ENCODE measurements at places on chromosomes 5 and 9.

DNA sequence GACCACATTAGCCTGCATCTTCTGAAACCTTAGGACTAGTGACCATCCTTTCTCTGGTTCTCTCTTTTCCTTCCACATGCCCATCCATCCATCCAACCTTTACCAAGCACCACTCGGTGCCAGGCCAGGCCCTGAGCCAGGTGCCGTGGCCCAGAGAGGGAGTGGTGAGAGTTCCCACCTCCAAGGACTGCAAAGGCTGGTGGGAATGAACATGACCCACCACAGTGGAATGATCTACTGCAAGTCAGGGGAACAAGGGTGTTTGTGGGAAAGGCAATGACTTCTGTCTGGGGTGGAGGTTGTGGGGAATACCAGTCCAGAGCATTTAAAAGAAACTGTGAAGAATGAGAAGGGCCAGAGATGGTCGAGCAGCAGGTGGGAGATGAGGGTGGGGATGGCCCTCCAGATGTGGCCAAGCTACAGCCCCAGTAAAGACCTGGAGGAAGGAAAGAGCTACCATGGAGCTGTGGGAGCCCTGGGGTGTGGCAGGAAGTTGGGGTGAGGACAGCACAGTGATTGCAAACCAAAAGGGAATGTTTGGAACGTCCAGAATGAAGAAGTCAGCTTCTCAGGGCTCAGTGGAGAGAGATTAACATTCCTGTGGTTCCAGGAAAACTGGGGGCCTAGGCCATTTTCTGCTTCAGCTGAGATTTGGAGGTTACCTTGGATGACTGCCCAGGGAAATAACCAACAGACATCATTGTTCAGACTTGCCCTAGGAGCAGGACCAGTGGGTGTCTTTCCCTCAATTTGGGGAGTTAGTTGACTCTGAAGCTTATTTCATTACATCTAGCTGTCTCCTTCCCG, 30.7 kb upstream of the CORO2A start:
- DNase-seq: no peak

DNA sequence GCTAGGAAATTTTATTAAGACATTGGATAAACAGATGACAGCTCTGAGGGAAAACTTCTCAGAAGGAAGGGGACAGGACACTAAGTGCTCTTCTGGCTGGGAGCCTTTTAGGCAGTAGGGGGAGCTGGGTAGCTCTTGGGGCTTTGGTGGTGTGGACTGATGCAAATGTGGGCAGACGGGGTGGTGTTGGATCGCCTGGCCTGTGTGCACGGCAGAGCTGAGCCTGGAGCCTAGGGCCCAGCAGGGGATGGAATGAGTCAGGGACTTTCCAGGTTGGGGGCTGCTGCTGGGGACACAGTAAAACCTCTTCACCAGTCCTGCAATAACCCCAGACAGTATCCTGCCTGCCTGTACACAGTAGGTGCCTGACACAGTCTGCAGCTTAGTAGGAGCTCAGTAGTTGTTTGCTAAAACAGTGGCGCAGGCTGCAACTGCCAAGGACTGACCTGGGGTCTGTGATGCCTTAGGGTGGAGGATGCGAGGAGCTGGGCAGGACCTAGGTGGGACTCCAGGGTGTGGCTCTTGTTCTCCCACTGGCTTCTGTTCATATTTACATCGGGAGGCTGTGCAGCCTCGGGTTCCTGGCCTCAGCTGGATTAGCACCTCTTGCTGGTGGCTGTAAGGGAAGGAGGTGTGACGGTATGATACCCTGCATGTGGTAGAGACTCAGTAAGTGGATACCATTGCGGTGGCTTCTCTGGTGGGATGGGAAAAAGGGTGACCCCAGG, 83.8 kb downstream of the DAB2IP start:
- no peak for DNase-seq

DNA sequence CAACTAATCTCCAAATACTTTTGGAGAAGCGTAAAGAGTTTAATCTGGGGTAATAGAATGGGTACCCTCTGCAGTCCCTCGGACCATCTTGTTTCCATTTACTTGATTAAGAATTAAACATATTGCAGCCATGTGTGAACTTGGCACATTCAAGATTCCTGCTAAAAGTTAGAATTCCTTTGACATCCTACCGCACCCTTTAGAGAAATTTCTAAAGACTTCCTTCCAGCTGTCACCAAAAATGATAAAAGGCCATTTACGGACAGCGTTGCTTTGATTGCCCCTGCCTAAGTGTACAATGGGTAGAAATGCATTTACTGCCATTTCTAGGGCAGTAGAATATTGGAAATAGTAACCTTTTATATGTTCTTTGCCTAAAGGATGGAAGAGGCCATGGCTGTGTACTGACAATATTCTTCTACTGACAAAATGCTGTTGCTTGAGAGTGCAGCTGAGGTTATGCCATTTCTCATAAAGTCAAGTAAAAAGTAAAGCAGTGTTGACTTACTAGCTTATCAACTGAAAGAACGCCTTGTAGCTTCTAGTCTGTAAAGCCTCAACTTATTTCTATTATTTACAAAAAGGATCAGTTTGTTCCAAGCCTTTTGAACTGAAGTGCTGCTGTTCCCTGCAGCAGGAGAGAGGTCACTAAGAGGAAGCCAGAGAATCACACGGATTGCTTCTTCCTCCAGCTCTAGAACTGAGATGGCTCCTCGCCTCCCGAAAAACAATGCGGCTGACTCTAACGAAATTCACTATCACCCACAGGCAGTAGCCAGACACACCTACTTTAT, 139.8 kb upstream of the BASP1 start:
- no peak for DNase-seq

GRCh38 chr9:123550797-123551196, 194.8 kb downstream of the CRB2 start:
- no peak for DNase-seq

GRCh38 chr9:127812936-127813675, 10.4 kb downstream of the FPGS start:
- DNase-seq: no peak

DNA sequence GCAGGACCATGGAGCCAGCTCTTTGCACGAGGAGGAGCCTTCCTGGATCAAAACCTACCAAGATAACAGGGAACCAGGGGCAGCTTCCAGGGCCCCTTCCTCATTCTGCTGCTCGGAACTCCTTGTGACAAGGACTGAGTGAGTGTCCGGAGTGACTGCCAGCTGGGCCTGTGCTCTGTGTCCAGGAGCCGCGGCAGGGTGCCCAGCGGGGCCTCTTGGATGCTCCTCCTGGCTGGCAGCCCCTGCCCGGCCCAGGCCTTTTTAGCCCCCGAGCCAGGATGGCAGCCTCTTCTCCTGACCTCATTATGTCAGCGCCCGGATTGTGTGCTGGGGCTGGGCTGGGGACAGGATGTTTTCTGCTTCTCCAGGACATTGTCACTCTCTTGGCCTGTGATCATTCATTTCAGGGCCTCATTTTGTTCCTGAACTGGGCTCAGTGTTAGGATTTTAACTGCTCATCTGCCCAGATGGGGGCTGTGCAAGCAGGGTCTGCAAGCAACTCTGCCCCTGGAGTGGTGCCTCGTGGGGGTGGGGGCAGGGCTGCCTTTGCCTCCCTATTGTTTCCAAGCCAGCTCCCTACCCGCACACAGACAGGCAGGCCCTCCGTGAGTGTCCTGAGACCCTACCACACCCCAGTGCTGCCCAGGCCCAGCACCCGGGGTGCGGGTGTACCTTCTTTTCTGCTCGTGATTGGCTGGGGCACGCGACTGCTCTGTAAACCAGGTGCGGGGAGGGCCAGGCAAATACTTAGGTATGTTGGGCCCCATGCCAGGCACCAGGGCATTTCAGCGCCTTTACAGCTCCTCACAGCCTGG, 161.6 kb downstream of the COL23A1 start:
- no peak for DNase-seq

- no peak for DNase-seq
Measured at GRCh38 chr5:120447706-120448239, 16.3 kb upstream of the PRR16 start.

DNA sequence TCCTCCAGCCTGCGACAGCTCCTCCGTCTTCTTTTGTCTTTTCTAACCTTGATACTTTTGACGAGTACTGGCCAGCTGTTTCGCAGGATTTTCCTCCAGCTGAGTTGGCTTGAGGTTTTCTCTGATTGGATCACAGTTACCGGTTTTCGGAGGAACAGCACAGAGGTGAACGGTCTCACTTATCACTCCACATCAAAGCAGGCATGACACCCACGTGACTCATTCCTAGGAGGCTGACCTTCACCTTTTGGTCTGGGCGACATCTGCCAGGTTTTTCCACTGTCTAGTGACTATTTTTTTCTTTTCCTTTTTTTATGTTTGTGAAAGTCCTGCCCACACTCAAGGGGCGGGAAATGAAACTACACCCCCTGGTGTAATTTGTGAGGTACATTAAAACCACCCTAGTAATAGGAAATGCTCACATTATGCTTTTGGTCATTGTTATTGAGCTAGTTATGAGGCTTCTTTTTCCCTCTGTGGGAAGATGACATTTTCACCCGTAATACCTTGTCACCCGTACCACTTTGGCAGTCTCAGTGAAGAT, 319.2 kb downstream of the GADD45G start:
- DNase-seq: peak; percentile 36

DNA sequence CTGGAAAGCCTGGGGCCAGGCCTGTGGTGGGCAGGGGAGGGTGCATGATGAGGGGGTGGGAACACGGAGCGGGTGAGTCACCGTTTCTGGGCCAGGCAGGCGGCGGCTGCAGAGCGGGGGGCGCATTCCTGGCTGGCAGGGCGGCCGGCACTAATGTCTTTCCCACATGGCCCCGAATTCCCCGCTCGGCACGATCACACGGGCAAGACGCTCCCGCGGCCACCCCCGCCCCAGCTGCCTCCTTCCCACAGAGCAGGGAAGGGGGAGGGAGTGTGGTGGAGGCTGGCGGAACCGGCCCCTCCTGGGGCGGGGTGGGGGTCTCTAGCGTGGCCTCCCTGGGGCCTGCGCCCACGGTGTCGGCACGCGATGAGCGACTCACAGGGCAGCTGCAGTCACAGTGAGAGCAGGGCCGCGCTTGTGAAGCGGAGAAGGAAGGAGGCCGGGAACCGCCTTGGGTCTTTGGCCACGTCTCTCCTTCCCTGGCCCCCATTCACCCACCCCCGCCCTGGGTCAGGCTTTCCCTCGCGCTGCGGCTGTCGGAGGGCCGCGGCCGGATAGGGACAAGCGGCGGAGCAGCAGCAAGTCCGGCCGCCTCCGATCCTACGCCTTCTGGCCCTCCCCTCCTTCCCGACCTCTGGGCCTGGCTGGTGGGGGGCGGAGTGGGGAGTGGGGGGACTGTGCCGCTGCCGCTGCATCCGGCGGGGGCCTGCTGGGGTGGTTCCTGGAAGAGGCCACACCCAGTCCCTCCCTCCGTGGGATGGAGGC, 48.9 kb downstream of the CXXC5 start:
- peak; percentile 49 for DNase-seq

DNA sequence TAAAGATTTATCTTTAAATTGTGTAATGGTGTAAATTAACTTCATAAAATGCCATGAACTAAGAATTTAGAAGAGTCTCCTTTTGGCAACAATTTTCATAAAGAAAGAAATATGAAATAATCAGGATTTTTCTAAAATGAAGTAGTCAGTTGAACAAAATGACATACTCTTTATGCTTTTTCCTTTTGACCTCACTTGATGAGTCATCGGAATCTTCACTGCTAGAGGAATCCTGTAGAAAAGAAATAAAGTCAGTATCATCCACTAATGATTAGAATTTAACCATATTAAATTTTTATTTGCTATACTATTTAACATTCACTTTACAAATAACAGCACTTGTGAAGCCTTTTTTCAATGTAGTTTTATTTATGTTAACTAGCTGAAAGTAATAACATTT, 26.1 kb downstream of the CHD1 start:
- no peak for DNase-seq

GRCh38 chr5:58088941-58089340, 370.9 kb downstream of the PLK2 start:
- no peak for DNase-seq

DNA sequence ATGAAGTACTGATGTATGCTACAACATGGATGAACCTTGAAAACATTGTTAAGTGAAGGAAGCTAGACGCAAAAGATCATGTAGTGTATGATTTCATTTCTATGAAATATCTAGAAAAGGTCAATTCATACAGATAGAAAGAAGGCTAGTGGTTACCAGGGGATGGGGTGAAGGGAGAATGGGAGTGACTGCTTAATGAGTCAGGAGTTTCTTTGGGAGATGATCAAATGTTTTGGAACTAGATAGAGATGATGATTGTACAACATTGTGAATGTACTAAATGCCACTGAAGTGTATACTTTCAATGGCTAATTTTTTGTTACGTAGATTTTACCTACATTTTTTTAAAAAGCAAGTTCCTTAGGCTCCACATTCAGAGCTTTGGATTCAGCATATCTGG, 14.9 kb upstream of the DELE1 start:
- DNase-seq: no peak

GRCh38 chr5:143056792-143057579, 286.8 kb downstream of the ARHGAP26 start:
- DNase-seq: no peak

GRCh38 chr9:37453827-37454226, 11.4 kb downstream of the ZBTB5 start:
- DNase-seq: no peak

DNA sequence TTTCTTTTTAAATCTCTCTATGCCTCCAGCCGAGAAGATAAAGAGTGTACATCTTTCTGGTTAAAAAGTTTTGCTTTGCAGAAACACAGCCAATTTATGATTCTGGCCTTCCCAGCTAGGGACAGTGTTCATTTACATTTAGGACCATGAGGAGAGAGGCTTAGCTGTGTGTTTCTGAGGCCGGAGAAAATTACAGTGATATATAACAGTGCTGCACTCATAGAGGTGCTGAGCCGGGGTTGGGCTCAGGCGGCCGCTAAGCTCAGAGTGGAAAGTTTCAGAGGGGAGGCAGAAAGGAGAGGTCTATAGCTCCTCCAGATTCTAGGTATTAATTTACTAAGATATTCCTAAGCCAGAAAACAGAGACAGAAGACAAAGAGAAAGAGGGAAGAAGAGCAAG, 37.0 kb upstream of the LCP2 start:
- no peak for DNase-seq

GRCh38 chr9:131739133-131739958, 530 bp downstream of the RAPGEF1 start:
- no peak for DNase-seq

- DNase-seq: no peak
Measured at GRCh38 chr9:97564291-97565175, 63.1 kb downstream of the TMOD1 start.

DNA sequence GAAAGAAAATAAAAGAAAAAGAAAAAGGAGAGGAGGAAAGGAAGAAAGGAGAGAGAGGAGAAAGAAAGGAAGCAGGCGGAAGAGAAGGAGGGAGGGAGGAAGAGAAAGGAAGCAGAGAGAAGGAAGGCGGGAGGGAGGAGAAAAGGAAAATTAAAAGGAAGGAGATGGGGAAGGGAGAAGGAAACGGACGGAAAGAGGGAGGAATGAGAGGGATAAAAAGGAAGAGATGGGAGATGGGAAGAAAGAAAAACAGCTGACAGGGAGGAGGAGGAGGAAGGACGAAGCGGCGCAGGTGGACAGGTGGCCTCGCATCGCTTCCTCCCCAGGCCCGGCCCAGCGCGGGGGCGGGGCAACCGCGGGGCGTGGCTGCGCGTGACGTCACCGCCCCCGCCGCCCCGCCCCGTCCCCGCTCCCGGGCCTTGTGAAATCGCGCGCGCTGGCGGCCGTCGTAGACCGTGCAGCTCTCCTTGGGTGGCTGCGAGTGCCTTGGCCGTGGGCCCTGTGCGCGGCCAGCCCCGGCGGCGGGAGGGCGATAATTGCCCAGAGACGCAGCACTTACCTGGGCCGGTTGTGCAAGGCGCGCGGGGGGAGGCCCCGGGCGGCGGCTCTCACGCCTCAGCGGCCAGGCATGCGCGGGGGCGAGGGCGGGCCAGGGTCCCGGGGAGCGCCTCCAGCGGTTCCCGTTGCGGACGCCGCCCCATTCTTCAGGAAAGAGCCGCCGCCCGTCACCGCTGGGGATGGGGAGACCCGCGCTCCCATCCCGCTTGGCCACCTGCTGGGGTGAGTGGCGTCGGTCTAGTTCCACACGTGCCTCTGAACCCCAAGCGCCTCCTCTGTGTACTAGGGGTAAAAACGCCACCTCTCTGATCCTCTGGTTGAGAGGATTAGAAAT, 49.6 kb upstream of the FOXE1 start:
- DNase-seq: peak; percentile 69
